Stimulated activated naive CD4-positive, alpha-beta T cell treated with Interleukin-2 at 50 U/mL for 16 hours (primary cell): ENCODE measurements at places on chromosomes 4 and X.

GRCh38 chr4:19728773-19729172 is 522.9 kb upstream of the SLIT2 start:
- DNase-seq, result no peak

DNA sequence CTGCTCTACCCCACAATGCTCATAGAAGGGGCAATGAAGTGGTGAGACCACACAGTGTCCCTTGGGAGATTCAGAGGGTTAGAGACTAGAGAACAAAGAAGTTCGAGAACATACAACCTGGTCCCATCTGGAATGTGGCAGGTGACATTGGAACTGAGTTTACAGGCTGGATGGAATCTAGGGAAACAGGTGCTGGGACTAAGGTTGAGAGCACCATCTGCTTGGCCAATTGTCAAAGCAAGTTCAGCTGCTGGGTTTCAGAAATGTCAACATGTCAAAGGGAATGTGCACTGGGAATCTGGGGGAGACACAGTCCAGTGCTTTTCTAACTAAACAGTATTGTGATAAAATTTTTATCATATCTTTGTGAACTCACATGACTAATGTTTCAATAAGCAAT is 15.9 kb upstream of the FAM13A start:
- DNase-seq, result no peak

- no peak for DNase-seq
Measured at GRCh38 chr4:20592663-20593062, 107.6 kb upstream of the PACRGL start.

DNA sequence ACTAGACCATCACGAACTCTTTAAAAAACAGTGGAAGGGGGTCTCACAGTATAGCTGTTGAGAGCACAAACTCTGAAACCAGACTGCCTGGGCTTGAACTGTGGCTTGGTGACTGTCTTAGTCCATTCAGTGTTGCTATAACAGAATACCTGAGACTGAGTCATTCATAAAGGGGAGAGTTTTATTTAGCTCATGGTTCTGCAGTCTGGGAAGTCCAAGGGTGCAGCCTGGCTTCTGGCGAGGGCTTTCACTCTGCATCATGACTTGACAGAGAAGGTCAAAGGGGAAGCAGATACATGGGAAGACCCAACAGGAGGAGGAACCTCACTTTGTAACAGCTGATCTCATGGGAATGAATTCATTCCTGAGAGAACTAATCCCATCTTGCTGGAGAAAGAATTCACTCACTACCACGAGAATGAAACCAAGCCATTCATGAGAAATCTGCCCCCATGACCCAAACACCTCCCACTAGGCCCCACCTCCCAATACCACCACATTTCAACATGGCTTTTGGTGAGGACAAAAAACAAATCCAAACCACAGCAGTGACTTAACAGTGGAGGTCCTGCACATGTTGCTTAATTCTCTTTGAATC is 116.7 kb upstream of the STOX2 start:
- no peak for DNase-seq

DNA sequence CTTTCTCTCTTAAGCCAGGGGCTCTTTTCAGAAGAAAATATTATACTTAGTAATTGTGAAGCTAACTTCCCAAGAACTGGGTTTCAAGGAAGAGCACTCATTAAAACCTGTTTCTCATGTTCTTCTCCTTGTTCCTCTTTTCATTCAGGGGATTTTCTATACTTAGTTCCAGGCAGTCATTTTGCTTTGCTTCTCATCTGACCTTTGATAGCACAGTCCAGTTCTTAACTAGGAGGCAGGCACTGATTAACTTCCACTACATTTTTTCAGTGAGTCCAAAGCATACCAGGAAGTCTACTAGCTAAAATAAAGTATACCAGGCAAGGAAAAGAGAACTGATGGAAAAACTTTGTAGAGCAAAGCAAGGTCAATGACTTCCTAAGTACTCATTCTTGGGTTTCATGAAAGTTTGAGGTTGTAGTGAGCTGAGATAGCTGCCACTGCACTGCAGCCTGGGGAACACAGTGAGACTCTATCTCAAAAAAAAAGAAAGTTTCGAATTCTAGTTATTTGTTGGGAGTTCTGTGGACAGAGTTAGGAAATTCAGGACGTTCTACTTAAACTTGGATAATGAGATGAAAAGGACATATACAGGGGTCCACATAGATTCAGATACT is 190.1 kb upstream of the HS3ST1 start:
- DNase-seq, result no peak
